ENCODE measurements at places on chromosomes 2 and 18. TPM values are rescaled to one million over a fixed set of nuclear protein-coding genes. Genes with fewer than 3 reads are reported as not detected.
A peak's percentile ranks its signal among the peaks of the same experiment; 100 is the strongest.

RAPGEF4 gene
- total RNA-seq: 11.3 TPM

RFTN2 gene
- total RNA-seq: 20.4 TPM

ESPNL gene
- 1.0 TPM for total RNA-seq

GAL3ST2 gene
- not detected for total RNA-seq

DNA sequence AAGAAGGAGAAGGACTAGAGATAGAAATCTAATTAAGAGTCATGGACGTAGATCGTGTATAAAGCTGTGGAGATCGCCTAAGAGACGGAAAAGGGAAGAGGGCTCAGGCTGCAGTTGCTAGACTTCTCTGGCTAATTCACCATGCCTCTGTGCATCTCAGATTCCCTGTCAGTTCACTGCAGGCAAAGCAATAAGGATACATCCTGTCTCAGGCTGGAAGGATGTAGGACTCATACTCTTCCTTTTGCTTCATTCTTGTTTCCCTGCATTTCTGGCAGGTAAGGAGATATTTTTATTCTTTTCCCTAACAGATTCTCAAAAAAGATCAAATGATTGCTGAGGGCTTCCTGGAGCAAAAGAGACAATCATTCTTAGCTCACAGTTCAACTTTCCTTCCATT is 112.5 kb downstream of the AP1S3 start:
- DNase-seq: peak; percentile 38

DNA sequence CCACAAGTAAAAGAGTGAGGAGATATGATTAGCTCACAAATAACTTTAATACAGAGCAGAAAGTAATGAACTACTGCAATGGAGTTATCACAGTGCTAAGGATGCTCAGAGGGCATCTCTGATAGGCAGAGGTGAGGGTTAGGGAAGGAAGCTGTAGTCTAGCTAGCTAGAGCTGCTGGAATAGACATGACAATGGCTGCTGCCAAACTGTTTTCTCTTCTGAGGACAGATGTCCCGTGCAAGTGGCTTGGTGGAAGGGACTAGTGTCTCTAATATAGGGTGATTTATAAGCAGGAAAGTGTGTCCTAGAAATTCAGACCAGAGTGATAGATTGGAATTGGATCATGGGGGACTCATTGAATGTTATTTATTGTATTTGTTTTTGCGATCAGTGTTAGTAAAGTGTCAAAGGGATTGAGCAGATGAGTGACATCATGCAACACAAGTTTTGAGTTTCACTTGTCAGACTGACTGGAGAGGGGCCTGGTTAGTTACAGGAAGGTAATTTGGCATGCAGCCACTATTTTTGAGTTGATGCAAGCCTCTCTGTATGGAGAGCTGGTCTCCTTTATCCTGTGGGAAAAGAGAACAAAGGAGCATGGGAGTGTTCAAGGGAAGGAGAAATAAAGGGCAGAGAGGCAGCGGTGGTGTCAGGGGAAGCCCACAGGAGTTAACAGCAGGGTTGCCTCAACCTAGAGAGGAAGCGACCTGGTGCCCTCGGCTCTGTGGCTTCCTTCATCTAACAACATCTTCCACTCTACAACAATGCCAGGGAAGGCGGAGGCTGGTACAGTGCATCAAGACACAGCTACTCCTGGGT is 1.9 kb downstream of the CTLA4 start:
- DNase-seq: no peak

DNA sequence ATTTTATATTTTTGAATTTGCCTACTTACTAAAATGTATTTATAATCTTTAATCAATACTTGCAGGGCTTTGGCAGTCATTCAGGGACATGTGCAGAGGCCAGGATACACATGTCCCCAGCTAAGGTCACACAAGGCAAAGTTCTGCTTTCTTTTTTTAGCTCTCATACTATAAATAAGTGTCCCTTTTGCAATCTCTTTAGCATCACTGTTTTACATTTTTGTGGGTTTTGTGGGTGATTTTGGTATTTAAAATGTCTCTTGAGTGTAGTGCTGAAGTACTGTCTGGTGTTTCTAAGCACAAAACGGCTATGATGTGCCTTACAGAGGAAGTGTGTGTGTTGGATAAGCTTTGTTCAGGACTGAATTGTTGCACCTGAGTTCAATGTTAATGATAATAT is 309.0 kb upstream of the GULP1 start:
- no peak for DNase-seq

GRCh38 chr2:160415991-160416390 is 77.6 kb downstream of the RBMS1 start:
- no peak for DNase-seq

DNA sequence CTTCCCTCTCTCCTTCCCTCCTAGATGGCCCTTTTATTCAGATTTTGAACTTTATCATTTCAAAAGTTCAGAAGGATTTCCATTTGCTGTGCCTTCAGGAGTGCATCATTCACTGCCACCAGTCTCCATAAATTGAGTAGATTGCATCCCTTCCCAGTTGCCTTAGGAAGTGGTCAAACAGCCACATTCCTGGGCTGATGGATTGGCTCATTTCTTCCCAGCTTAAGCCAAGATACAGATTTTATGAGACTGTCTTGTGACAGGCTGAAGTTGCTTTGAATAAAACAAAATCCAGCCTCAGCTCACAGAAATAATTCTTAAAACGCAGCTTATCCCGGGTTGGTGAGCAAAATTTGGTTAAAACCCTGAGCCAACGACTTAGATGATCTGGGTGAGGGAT is 9.8 kb downstream of the NRP2 start:
- no peak for DNase-seq

Data from tongue (tissue), 3 donors.